Activated CD4-positive, alpha-beta memory T cell treated with anti-CD3 and anti-CD28 coated beads for 36 hours (primary cell): ENCODE measurements at places on chromosomes 1 and 21. TPM values are rescaled to one million over a fixed set of nuclear protein-coding genes. Genes with fewer than 3 reads are reported as not detected.

Gene GCSAML
- total RNA-seq, result not detected

DNA sequence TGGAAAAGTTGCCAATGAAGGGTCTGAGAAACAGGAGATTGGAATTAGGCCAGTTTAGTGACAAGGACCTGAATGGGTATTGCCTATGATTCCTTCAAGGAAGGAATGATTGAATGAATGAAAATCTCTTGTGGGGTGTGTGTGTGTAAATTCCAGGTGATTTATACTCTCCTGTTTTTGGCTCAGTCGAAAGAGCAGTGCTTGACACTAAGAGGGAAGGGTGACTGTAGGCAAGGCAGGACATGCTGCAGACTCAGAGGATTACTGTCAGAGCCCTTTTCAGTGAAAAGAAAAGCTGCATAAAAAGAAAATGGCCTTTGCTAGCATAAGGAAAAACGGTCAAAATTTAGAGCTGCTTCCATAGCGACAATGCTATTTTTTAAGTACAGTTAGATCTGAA, 30.1 kb downstream of the C1orf21 start:
- no peaks in the 10 kb centered on the region for H3K4me1 ChIP-seq
- DNase-seq, result no peak
- no peaks in the 10 kb centered on the region for H3K36me3 ChIP-seq
- no peak overlapping the region for H3K4me3 ChIP-seq
- H3K27ac ChIP-seq, result no peak overlapping the region
- H3K27me3 ChIP-seq, result peaks cover 21% of the 10 kb centered on the region

DNA sequence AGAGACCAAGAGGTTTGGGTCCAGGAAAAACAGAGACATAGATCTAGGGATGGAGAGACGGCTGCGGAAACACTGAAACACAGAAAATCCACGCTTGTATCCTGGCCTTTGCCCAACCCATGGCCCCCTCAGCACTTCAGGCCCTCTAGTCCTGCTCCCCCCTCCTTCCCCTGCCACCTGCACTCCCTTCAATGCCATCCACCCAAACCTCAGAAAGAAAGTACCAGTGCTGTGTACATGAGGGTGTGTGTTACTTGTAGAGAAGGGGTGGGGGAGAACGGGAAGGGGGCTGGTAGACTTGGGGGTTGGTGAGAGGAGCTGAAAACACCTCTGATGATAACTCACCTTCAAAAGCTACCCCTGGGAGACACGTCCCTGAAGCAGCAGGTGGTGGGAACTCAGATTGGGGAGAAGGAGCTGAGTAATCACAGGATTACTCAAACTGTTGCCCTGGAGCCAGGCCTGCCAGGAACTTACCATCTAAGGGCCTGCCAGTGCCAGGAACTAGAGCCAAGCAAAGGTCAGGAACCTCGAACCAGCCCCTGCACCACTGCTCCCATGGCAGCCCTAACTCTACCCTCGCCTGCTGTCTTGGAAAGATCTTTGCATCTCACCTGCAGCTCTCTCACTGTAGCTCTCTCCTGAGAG, 11.5 kb downstream of the RORC start:
- no peaks in the 10 kb centered on the region for H3K36me3 ChIP-seq
- peak; percentile 77 for DNase-seq
- peak overlapping the region; percentile 43 for H3K4me3 ChIP-seq
- no peaks in the 10 kb centered on the region for H3K27me3 ChIP-seq
- H3K4me1 ChIP-seq, result peaks cover 70% of the 10 kb centered on the region

GRCh38 chr1:235265900-235266299, 62.1 kb downstream of the ARID4B start:
- no peak overlapping the region for H3K4me3 ChIP-seq
- H3K27ac ChIP-seq, result no peak overlapping the region
- H3K27me3 ChIP-seq, result no peaks in the 10 kb centered on the region

GRCh38 chr1:235725434-235725833, 75.8 kb upstream of the GNG4 start:
- no peak for DNase-seq
- no peak overlapping the region for H3K4me3 ChIP-seq
- no peak overlapping the region for H3K27ac ChIP-seq
- no peaks in the 10 kb centered on the region for H3K27me3 ChIP-seq

DNA sequence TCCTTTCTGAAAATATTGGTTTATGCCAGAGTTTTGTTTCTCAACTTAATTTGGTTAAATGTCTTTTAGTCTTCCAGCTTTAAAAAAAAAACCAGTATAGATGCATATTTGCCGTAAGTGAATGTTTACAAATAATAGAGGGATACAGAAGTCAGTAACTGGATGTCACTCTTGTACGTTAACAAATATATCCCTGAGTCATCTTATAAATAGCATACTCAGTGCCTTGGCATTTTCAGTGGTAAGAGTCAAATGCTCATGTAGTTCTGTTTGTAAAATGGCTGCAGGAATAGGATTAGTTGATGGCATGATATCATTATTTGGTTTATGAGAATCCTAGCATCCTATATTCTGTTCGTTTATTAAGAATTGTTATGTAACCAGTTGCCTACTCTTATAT, 55.4 kb downstream of the SPEN start:
- H3K4me1 ChIP-seq, result peaks cover 36% of the 10 kb centered on the region
- H3K27me3 ChIP-seq, result no peaks in the 10 kb centered on the region
- no peak for DNase-seq
- no peak overlapping the region for H3K27ac ChIP-seq

- no peaks in the 10 kb centered on the region for H3K36me3 ChIP-seq
- H3K27me3 ChIP-seq, result peaks cover 13% of the 10 kb centered on the region
- H3K4me1 ChIP-seq, result peaks cover 3% of the 10 kb centered on the region
- no peak for DNase-seq
- H3K27ac ChIP-seq, result no peak overlapping the region
These were observed 42.9 kb downstream of the COL18A1 start for GRCh38 chr21:45447821-45448220.

DNA sequence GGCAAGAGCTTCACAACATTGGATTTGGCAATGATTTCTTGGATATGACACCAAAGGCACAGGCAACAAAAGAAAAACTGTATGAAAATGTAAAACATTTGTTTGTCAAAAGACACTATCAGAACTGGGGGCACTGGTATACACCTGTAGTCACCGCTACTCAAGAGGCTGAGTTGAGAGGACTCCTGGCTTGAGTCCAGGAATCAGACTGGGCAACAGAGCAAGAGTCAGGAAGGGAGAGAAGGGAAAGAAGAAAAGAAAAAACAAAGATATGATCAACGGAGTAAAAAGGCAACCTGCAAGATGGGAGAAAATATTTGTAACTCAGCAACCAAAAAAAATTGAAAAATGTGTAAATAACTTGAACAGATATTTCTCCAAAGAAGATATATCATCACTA, 6.0 kb upstream of the TUT4 start:
- H3K36me3 ChIP-seq, result no peaks in the 10 kb centered on the region
- H3K27ac ChIP-seq, result no peak overlapping the region
- peaks cover 8% of the 10 kb centered on the region for H3K4me1 ChIP-seq
- no peak for DNase-seq
- no peaks in the 10 kb centered on the region for H3K27me3 ChIP-seq
